Stimulated activated CD4-positive, alpha-beta T cell treated with anti-CD3 and anti-CD28 coated beads, Interleukin-15, amount 100 ng/mL, for 1 hour (primary cell): ENCODE measurements at places on chromosomes 4 and X.

DNA sequence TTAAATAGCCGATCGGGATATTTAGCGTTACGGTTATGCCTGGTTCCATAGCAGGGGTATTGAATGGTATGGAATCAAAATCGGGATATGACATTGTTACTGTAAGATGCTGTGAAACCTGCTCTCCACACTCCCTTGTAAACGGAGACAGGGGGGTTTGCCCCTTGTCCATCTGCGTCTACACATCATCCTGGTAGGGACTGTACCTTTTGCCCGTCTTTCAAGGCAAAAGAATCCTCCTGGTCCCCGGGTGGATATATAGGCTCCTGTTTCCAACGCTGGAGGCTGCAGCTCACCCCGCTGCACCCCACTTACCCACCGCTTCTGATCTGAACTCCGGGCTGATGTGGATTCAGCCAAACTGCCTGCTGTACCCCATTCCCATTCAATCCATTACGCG is 189.1 kb downstream of the SHOX start:
- no peak for DNase-seq

DNA sequence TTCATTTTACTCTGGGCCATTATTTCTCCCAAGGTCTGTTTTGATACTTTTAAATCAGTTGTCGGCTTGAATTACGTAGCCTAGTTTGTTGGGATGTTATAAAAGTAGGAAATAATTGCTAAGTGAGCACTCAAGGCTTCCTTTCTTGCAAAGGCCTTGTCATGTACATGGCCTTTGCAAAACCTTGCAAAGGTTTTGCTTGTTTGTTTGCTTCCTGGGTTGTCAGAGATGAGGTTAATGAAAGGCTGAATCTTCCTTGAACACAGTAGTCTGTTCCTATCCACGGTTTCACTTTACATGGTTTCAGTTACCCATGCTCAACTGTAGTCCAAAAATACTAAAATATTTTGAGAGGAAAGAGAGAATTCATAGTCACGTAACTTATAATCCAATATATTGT is 113.5 kb downstream of the NAA11 start:
- DNase-seq = no peak

DNA sequence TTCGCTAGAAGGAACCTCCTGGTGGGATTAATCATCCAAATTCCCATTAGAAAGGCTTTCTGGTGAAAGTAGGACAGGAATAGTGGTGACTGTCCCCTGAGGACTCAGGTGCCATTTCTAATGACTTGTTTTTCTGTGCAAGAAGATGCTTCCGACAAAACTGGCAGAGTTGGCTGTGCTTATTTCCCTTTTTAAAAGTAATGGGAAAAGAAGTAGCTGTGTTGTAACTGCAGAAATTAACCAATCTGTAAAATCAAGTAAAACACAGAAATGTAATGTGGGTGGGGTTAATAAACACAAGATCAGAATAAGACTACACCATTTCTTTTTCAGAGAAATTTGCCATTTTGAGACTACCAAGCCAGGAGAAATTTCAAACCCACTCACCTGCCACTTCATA is 55.0 kb upstream of the FAM9B start:
- no peak for DNase-seq

- DNase-seq = peak; percentile 70
These were observed 1.9 kb downstream of the KLHL15 start for GRCh38 chrX:24024819-24025740.

DNA sequence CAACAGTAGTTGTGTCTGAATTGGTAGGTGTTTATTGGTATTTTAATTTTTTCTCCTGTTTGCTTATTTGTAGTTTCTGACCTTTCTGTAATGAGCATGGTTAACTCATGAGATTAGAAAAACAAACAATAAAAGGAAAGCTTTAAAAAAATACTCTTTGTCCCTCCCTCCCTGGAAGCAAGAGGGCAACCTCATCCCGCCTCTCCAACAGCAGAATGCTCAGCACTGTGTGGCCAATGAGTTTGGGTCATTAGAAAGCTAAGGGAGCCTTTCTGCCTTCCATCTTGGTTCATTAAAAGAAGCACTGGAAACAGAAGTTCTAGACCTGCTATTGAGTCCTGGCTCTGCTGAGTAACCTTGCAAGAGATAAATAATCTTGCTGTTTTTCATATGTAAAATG is 33.9 kb downstream of the TRPC5 start:
- DNase-seq = no peak

DNA sequence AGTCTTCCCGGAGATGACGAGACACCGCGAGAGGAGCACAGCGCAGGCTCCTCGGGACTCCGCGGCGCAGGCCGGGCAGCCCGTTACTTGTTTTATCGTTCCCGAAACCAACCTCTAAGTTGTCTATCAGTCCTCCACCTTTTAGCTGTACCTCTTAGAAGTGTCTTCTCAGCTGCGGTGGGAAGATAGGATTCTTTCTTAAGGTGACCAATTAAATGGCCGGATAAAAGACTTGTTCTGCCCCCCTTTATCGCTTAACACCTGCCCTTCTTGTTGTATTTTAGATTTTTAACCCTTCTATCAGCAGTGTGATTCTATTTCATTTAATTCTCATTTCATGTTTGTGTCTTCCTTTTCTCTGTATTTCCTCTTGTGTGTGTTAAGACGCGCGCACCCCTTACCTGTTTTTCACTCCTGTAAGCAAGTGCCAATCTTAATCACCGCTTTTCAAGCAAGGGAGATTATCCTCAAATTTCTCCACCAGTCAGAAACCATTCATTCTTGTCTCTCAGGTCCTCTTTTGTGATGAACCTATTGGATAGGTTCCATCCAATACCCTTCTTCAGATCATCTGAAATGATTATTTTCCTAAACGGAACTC is at the start of gene SLC9B2:
Gene SLC9B2, minus strand, starts transcription at position 15 of the 601 bp plus-strand sequence. CDS start 9,211 bp downstream, outside the sequence.
- DNase-seq = no peak

- DNase-seq = no peak
These were observed 598.1 kb upstream of the MAGEB2 start for GRCh38 chrX:29617276-29617675.

GRCh38 chr4:186840222-186840701 is 116.6 kb upstream of the FAT1 start:
- DNase-seq = no peak

DNA sequence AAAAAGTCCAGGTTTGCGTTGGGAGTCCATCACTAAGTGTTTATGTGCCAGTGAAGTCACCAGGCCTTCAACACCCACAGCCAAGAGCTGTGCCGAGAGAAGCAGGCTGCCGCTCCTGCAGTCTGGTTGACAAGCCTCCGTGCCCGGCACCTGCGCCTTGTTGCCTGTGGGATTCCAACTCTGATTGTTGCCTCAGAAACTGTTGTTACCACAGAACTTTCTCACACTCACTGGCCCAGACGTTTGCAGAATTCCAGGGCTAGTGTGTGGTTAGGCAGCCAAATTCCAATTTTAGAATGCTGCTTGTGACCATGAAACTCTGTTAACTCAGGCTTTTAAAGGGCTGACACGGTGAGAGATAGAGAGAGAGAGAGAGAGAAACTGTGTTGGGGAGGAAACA is 119.5 kb upstream of the LIMCH1 start:
- DNase-seq = no peak

- no peak for DNase-seq
These were observed 154.7 kb downstream of the BEND2 start for GRCh38 chrX:18065956-18066355.

- no peak for DNase-seq
These were observed 306.1 kb upstream of the EMCN start for GRCh38 chr4:100823993-100824323.

- no peak for DNase-seq
These were observed 188.4 kb downstream of the WDFY3 start for GRCh38 chr4:84778041-84778440.

DNA sequence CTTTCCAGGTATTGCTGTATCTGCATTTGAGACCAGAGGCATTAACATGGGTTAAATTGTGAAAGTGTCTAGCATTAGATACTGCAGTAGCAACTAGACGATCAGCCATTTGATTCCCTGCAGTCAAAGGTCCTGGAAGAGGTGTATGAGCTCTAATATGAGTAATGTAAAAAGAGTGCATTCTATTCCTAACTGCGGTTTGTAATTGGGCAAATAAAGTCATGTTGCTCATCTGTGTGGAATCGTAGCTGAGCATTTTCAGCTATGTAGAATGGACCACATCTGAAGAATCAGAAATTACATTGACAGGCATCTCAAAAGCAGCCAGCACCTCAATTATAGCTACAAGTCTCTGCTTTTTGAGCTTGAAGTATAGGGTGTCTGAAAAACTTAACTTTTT is 157.6 kb downstream of the ZNF518B start:
- DNase-seq = no peak

- no peak for DNase-seq
These were observed 78.8 kb upstream of the TEX13A start for GRCh38 chrX:105299286-105299685.

DNA sequence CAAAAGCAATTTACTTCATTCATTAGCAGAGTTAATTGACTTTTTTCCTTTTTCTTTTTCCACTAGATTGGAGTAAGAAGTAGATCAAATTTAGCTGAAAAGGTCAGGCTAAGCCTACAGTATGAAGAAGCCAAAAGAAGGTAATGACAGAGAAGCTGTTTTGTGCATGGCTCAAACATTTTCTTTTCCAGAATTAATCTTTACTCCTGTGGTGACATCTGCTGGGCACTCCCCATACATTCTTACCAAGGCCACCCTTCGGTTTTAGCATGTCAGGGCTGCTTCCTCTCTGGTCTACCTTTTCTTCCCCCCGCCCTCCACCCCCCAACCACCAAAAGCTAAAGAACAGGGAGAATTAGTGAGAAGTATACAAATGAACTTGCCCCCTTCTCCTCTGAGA is 70.2 kb downstream of the CLDN22 start:
- no peak for DNase-seq

GRCh38 chr4:108636246-108636645 is 14.2 kb upstream of the OSTC start:
- no peak for DNase-seq

- DNase-seq = no peak
These were observed 61.5 kb downstream of the GEMIN8 start for GRCh38 chrX:13968198-13968597.

DNA sequence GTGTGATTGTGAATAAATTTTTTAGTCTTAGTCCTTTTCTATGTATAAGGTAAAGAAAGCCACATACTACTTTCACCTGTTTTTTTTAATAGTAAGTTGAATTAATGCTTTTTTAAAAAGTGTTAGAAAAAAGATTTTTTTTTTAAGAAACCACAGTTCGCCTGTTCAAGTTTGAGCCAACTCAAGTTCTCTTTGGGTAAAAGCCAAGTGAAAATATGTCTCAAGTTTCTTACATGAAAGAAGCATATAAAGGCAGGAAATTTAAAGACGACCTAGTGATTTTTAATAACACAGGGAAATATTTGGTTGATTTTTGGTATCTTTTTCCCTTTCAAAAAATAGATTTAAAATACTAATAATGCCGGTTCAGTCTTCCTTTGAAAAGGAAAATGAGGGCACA is 369.9 kb upstream of the NR3C2 start:
- no peak for DNase-seq

- no peak for DNase-seq
These were observed 82.4 kb downstream of the MAGED1 start for GRCh38 chrX:51975811-51976210.

GRCh38 chr4:114041117-114041475 is 61.6 kb upstream of the ARSJ start:
- DNase-seq = no peak

DNA sequence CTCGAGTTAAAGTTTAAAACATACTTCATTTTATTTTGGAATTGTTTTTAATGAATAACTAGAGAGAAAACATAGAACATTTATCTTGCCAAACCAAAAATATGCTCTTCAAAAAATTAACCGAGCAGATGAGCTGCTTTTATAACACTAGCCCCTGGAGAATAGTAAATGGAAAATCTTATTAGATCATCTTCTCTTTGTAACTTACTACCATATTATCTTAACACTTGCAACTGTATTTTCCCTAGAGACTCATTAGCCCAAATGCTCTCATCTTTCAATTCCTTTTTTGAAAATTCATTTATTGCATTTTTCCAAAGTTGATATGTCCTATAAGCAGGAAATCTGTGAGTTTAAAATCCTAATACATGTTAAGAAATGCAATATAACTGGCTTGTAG is 143.3 kb downstream of the CAMK2D start:
- no peak for DNase-seq

DNA sequence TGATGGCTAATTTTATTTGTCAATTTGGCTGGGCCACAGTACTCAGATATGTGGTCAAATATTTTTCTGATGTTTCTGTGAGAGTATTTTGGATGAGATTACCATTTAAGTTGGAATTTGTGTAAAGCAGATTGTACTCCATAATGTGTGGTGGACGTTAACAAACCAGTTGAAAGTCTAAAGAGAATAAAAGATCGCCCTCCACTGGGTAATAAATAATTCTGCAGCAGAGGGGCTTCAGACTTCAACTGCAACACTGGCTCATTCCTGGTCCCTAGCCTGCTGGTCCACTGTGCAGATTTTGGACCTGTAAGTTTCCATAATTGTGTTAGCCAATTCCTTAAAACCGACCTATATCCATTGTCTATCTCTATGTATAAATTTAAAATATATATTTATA is 540.3 kb downstream of the PCDH18 start:
- DNase-seq = no peak

DNA sequence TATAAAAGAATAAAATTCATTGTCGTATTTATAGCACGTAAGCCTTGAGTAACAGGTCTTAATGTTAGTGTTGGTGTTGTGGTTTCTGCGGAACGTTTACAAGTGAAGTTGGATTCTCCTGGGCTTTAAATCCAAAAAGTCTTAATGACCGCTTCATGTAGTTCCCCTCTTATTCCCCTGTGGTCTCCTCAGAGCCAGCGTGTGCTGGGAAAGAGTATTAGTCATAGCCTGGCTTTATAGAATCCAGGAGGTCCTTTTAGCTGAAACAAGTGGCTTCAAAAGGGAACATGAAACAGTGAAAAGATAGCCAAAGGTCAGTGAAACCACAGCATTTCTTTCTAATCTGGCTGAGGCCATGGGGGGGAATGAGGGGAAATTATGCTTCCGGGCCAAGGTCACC is 79.1 kb downstream of the CLCN4 start:
- DNase-seq = no peak

- DNase-seq = no peak
These were observed 30.8 kb downstream of the SLITRK2 start for GRCh38 chrX:145848448-145848847.

- no peak for DNase-seq
These were observed 21.9 kb upstream of the P2RY8 start for GRCh38 chrX:1558761-1559468.

- no peak for DNase-seq
These were observed 12.4 kb downstream of the BOD1L1 start for GRCh38 chr4:13615161-13615560.

DNA sequence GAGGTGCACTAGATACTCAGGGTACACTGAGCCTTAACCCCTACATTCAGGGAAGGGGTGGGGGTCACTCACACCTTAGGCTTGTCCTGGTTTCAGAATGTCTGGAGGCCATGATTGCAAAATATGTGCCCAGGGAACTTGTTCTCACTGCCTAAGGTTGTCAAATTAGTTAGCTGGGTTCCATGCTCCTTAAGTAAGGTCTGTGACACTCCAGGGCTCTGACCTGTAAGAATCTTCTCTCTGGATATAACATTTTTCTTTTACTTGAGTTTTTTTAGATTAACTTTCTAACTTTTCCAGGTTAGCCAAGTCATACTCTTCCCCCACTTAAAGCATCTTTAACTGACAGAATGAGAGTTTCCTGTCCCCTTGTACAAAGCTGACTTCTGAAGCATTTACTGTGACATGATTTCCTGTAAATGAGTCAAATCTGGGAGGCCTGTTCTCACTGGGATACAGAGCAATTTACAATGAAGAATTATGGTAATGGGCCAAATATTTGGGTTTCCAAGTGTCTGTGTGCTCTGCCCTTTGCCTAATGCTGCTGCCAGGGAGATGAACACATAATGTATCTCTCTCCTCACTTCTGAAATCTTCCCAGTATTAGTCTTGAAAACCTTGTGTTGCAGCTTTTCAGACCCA is 101.7 kb downstream of the GATB start:
- DNase-seq = no peak

GRCh38 chr4:45302828-45303227 is 576.5 kb upstream of the GNPDA2 start:
- DNase-seq = no peak
